ENCODE measurements at places on chromosomes 3 and 15. TPM values are rescaled to one million over a fixed set of nuclear protein-coding genes. Genes with fewer than 3 reads are reported as not detected.

The ACKR4 gene
- 7.2 TPM for total RNA-seq

The GOLGA6D gene
- total RNA-seq: not detected

The CPNE9 gene
- not detected for total RNA-seq

The GOLGA8T gene
- total RNA-seq: not detected

DNA sequence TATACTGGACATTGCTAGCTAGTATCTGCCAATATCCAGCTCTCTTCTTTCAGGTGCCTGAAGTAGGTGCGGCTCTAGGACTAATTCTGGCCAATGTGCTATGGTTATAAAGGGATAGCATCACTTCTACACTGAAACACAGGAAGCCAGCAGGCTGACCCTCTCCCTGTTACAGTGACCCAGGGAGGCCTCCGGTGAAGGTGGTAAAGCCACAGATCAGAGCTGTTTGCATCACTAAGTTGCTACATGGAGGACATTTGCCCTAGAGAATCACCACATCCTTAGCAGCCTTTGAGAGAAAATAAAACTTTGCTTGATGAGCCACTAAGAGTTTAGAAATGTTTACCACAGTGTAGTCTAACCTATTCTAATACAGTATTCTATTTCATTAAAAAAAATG lies 161.4 kb downstream of the CHST2 start:
- H3K4me1 ChIP-seq: no peaks in the 10 kb centered on the region
- H3K36me3 ChIP-seq: no peaks in the 10 kb centered on the region
- no peaks in the 10 kb centered on the region for H3K27me3 ChIP-seq
- DNase-seq: no peak
- H3K27ac ChIP-seq: no peak overlapping the region

All from upper lobe of left lung (tissue), 6 donors.